ENCODE measurements at places on chromosomes 1 and 21.

- no peak for DNase-seq
Observed at GRCh38 chr1:161740921-161741320, 8.7 kb upstream of the DUSP12 start.

GRCh38 chr1:2240270-2241156, 12.4 kb downstream of the SKI start:
- no peak for DNase-seq

DNA sequence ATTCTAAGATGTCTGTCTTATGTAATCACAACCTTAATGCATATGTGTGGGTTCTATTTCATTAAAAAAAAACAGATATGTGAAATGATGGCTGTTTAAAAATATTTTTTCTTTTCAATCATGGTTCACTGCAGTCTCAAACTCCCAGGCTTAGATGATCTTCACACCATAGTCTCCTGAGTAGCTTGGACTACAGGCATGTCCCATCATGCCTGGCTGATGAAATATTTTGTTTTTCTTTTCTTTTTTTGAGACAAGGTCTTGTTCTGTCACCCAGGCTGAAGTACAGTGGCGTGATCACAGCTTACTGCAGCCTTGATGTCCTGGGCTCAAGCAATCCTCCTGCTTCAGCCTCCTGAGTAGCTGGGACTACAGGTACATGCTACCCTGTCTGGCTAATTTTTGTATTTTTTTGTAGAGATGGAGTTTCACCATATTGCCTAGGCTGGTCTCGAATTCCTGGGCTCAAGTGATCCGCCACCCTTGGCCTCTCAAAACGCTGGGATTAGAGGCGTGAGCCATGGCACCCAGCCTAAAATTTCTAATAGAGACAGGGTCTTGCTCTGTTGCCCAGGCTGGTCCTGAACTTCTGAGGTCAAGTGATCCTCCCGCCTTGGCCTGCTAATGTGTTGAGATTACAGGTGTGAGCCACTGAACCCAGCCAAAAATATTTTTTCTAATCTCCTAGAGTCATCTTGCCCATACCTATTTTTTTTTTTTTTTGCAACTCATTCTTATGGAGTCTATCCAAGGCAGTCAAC, 67.6 kb downstream of the GIPC2 start:
- no peak for DNase-seq

DNA sequence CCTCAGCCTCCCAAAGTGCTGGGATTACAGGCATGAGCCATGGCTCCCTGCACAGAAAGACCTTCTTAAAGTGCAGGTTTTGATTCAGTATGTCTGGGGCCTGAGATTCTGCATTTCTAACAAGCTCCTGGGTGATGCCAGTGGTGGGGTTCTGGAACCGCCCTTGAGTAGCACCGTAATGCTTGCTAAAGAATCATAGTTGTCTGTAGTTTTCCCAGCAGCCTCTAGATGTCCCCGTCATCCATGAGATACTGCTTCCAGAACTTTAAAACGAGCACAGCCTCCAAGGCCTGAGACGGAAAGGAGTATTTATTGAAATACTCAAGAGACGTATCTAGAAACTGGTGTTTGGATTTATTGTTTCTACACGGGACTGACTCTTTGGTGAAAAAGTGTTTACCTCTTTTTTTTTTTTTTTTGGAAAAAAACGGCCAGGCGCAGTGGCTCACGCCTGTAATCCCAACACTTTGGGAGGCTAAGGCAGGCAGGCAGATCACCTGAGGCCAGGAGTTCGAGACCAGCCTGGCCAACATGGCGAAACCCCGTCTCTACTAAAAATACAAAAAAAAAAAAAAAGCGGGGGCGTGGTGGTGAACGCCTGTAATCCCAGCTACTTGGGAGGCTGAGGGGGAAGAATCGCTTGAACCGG, 2.6 kb upstream of the TOR3A start:
- no peak for DNase-seq

GRCh38 chr1:117708323-117709248, 102.7 kb downstream of the TENT5C start:
- no peak for DNase-seq

DNA sequence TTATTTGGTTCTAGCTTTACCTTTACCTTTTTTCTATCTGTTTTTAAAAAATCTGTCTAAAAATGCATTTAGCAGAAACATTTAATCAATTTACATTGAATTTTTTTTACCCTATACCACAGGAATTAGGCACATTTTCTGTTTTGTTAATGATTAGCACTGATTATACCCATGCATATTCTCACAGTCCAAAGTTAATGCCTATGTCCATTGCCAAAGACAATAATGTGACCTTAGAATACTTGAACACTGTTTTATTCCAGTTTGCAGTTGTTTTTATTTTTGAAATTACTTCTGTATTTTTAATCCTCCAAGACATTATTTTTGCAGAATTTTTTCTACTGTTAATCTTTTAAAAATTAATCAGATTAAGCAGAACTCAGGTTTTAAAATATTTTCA, 11.0 kb upstream of the AMY2B start:
- DNase-seq, result no peak

DNA sequence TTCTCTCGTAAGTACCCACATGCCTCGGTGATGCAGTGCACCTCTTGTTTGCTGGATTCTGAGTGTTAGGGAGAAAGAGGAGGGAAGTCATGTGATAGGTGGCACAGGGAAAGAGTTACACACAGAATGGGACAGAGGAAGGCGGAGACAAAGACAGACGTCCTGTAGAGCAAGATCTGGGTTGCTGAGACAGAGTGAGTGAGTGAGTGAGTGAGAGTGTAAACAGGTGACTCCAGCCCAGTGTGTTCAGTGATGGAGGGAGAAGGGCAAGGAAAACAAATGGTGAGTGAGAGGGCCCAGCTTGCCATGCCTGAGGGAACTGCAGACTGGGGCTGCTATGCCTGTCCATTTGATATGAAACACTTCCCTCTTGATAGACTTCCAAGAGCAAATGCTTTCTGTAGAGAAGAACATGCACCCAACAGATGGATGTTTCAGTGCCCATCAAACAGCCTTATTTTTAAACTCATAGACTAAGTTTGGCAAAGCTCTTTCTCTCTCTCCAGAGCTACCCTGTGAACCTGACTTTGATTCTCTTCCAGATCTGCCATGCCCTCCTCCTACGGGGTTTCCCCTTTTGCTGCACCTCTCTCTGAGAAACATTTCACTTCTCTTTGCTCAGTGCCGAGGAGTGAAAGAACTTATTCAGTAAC, 209.9 kb upstream of the COA6 start:
- DNase-seq, result no peak

DNA sequence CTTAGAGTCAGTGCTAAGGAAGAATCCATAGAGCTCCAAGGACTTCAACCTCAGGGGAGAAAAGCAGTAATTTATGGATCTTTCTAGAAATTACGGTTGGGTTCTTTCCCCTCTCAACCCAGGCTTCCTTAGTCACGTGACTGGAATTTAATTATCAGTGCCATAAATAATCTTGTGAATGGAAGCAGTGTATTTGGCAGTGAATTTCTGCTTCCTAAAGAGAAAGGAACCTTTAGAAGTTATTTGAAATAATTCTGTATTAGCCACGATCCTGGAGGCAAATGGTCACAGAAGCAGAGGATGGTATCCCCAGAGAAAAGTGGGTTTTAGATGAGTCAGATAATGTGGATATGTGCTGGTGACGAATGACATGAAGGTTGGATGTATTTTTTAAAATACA, 89.6 kb downstream of the NFIA start:
- no peak for DNase-seq

DNA sequence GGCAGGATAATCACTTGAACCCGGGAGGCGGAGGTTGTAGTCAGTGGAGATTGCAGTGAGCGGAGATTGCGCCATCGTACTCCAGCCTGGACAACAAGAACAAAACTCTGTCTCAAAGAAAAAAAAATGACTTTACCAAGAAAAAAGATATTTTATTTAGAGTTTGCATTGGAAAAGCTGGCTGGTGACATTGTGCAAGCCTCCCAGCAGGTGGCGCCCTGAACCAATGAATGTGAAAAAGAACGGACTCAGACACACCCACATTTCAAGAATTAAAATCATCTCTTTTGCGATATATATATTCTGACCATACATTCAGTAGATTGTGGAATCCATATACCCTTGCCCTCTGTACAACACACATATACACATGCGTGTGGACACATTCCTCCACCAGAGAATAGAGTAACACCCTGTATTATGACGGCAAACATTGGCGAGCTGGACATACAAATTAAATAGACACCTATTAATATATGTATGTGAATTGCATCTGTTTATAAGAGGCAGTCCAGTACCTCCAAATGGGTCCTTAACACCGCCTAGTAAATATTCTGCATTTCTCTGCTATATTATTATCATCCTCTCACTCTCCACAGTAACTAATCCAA, 39.0 kb upstream of the CADM3 start:
- DNase-seq, result peak; percentile 30

- no peak for DNase-seq
Observed at GRCh38 chr21:25911730-25912401, 177.1 kb downstream of the GABPA start.

DNA sequence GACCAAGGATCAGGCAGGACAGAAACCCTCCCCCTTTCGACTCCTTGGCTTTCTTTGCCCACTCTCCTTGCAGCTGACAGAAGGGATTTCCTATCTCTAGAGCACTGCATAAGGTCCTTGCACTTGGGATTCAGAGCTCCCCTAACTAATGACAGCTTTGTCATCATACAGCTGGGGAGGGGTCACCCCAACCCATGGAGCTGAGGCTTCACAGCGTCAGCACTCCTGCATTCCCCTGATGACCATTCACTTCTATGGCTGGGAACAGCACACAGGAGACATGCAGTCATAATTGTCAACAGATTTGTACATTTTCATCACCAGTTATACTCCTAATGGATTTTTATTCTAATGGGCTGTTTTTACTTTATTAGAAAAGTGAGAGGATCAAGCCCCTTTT, 161.7 kb upstream of the C1orf87 start:
- DNase-seq, result no peak

- no peak for DNase-seq
Observed at GRCh38 chr1:115286431-115287205, 51.4 kb downstream of the NGF start.

- no peak for DNase-seq
Observed at GRCh38 chr1:232059726-232060374, 433.3 kb downstream of the DISC1 start.
